LNCaP clone FGC (cell line): ENCODE measurements at places on chromosomes 3 and 15.

DNA sequence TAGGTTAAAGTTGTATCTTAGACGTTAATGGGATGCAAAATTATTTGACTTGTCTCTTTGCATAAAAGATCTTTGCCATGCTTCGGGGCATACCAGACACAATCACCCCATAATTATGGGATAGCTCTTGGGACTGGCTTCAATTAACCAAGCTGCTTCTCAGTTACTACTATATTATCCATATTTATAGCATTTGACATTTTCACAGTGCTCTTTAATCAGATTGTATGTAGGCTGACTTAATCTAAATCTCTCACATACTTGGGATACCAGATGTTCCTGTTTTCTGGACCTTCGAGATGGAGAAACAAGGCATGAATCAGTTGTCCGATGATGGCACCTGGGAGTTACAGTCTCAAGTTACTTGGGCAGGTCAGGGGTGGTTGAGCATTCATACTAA lies 27.2 kb upstream of the ABHD17C start:
- DNase-seq, result no peak

DNA sequence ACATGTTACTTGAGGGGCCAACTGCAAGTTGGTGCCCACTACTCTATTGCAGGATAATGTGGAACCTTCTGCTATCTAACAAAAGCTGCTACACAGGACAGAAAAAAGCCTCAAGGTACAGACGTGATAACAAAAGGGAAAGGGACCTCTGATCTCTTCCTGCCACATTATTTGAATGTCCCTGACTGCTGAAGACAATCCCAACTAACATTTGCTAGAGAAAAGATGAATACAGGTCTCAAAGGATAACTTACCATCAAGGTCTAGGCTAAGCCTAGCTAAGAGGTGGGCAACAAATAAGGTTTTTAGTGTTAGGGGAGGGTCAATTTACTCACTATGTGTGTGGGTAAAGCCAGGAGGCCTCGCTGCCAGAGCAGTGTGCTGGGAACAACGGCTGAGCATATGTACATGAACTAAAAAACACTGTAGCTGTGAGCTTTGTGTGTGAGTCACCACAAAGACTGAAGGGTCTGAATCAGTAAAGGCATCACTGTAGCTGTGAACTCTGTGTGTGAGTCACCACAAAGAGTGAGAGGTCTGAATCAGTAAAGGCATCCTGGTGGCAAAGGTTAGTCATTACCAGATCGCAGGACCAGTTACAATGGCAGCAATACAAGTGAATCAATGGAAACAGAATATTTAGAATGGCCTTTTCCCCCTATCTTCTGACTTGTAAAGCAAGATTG lies 111.7 kb downstream of the LMLN start:
- no peak for DNase-seq

DNA sequence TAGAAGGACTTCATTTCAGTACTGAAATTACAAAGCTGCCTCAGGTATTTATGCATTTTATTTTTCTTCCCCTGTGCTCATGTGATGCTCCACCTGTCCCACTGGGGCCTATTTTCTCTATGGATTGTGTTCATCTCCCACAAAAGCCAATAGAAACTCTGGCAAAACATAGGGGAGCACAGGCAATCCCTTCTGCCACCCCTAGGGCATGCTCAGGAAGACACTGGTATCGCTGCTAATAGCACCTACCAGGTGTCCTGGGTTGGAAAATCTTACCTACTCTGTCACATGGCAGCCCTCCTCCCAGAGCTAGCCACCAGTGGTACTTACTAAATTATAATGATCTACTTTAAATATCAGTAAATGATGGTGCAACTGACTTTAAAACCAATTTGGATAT lies 427.4 kb downstream of the FGF12 start:
- DNase-seq, result no peak

DNA sequence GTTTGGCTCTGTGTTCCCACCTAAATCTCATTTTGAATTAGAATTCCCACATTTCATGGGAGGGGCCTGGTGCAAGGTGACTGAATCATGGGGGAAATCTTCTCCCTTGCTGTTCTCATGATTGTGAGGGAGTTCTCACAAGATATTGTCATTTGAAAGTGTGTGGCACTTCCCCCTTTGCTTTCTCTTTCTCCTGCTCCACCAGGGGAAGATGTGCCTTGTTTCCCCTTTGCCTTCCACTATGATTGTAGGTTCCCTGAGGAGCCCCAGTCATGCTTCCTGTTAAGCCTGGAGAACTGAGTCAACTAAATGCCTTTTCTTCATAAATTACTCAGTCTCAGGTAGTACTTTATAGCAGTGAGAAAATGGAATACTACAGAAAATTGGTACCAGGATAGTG lies 157.2 kb upstream of the TPRG1 start:
- DNase-seq, result no peak

DNA sequence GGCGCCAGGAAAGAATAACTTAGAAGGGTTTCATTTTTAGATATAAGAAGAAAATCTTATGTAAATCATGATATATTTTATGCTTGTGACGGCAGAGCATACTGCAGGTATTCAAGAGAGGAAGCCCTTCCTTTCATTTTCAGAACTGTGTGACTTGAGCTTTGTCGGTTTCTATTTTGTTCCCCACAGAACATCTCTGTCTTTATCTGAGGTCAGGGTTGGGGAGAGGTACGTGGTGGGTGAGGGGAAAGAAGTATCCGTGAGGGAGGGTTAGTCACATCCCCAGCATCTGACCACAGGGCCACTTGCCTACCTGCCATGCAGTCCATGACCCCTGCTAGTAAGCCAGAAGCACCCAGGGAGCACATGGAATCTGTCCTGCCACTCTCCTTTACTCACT lies 126.5 kb downstream of the DGKG start:
- DNase-seq, result no peak

DNA sequence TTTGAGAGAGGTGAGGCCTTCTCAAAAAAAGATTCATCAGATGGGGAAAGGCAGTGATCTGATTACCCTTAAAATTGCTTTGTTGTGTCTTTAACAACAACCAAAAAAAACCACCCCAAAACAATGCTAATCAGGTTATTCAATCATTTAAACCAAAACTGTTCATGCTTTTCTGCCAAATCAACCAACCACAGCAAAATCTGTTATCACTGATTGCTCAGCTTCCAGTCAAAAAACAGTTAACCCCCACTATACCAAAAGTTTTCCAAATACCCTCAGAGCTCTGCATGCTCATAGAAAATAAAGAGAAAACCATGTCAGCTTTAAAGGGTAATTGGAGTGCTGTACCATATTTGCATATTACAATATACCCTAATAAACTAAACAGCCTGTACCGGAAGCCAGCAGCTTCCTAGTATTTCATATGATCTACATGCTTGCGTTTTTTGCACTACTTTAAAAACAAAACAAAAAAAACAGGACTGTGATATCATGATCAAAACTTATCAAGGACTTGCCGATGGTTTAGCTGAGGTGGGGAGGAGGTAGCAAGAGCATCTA lies 22.8 kb downstream of the SATB1 start:
- DNase-seq, result no peak

DNA sequence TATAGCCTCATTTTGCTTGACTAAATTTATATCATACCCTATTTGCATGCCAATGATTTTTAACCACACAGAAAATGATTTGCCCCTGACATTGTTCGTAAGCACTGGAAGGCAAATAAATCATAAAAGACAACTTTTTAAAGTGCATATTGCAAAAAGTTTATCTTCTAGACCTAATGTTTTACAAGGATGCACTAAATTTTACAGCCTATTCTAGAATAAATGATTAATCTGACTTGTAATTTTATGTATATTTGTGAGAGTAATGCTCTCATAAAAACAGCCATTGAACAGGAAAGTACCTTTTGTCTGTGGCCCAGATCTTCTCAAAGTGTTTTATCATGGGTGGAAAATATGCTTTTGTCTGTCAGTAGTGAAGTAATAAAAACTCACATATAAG lies 546.6 kb downstream of the EPHA3 start:
- DNase-seq, result no peak

GRCh38 chr3:189908646-189909045 lies 212.1 kb downstream of the P3H2 start:
- no peak for DNase-seq

DNA sequence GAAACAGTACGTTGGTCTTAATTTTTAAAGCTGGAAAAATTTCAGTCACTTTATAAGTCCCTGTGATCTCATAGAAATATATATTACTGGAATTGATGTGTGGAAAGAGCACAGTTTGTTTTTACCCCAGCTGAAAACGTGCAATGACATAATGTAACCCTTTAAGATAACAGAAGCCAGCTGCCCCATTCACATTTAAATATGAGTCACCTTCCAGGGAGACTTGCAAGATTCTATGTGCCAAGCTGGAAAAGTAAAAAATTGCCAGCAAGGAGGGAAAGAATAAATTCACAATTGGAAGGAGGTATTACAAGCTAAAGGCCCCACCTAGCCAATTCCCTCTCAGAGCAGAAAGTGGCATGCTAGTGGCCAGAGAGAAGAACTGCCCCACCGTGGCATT lies 50.2 kb downstream of the SAMMSON start:
- no peak for DNase-seq

- DNase-seq, result no peak
These were observed 193.7 kb upstream of the BHLHE40 start for GRCh38 chr3:4785551-4785950.

GRCh38 chr15:67241132-67241855 lies 13.2 kb downstream of the AAGAB start:
- no peak for DNase-seq

GRCh38 chr15:25246641-25247406 lies 192.0 kb downstream of the UBE3A start:
- DNase-seq, result no peak

DNA sequence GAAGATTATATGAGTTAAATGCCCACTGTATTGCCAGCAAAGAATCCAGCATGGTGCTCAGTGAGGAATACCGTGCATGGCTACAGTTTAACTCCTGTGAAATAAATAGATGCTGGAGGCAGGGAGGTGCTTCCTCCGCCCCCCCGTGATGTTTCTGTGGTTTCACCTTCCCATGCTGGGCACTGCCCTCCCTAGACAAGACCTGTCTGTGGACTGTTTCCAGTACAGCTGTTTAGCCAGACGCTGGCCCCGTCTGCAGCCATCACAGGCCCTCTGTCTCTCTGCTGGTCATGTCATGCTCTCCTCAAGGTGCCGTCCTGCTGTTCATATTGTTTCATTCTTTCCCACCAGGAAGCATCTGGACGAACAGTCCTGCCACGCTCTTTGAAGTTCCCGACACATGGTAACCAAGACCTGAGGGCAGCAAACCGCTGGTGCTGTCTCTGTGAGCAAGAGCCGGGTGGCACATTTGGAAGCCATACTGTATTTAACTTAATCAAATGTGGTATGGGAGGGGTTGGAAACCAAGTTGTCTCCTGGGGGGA lies 31.4 kb downstream of the GOLGA8S start:
- DNase-seq, result no peak

GRCh38 chr15:62307551-62307950 lies 142.5 kb upstream of the C2CD4B start:
- no peak for DNase-seq

DNA sequence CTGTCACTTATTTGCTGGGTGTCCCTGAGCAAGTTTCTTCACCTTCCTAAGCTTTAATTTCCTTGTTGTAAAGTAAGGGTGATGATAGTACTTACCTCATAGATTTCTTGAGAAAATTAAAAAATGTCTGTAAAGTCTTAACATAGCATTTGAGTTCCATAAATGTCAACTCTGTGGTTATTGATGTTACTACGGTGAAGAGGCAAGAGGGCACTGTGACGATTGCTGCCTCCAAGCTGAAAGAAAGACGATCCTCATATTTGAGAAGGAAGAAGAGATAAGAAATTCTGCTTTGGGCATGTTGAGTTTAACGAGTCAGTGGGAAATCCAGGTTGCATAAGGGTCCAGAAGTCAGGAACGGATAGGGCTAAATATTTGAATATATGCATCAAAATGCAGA lies 240.8 kb upstream of the ZPLD1 start:
- DNase-seq, result no peak

GRCh38 chr3:141313093-141313683 lies 55.1 kb upstream of the ZBTB38 start:
- DNase-seq, result no peak

GRCh38 chr3:46607603-46608028 lies 4.7 kb upstream of the FAM240A start:
- no peak for DNase-seq

DNA sequence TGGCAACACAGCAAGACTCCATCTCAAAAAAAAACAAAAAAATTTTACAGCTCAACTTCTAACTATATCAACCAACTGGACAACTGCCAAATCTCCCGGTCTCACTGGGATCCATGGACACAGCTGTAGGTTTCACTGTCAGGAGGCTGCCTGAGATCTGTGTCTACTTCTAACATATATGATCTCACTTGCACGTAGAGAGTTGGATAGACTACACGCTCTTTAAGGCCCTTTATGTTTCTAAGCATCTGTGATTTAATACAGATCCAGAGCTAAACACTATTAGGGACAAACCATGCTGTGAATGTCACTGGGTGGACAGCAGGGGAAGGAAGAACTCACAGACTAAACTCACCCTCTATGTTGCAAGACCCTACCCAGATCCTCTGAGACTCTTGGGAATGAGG lies 13.0 kb upstream of the APOD start:
- DNase-seq, result no peak

DNA sequence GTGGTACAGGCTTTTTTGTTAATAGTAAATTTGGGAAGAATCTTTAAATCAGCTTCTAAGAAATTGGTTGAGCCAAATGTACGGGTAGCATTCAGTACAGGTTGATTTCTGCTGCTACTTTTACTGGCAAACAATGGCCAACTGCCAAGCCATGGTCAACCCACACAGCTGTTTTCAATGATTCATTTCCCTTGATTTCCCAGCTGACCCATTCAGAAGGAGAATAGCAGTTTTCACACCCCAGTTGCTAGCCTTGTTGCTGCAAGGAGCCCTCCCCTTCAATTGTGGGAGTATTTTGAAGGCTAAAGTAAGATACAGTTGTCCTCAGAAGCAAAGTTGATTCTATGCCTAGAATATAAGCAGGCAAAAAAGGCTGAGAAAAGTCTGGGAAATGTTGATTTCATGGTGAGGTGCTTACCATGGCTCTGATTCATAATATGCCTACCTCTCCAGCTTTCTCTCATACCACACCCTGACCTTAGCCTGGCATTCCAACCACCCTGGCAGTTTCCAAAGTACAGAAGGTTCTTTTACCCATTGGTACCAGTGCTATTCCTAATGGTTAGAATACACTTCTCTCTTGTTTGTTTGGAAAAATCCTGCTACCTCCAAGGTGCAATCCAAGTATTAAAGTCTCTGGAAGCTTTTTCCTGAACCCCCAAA lies 320.3 kb upstream of the TGFBR2 start:
- DNase-seq, result peak; percentile 19
